ENCODE measurements at places on chromosomes 2 and 18.

DNA sequence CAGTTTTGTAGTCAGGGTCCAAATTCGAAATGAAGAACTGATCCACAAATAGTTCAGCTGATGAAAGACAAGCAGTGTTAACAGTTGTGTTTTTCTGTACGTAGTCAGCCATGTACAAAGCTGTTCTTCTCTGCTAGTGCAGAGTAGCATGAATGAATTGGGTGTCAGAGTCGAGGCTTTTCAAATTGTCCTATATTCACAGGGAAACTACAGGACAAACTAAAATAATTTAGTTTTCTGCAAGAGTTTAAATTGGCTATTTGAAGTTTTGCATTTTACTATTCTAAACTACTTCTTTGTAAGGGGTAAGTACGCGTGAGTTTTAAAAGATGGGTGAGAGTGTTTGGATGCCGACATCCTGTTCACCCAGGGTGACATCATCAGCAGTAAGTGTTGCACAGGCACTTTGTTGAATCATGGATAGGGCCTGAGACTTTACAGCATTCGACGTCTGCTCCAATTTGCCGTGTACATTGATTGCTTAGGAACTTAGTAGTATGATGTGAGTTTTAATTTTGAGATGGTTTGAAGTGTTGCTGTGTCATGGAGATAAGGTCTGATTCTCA, 147.2 kb upstream of the NFATC1 start:
- H3K27ac ChIP-seq = no peak overlapping the region
- H3K27me3 ChIP-seq = no peaks in the 10 kb centered on the region
- peaks cover 11% of the 10 kb centered on the region for H3K36me3 ChIP-seq
- no peak overlapping the region for H3K4me3 ChIP-seq
- ATAC-seq = no peak

GRCh38 chr2:177161741-177162460, 50.7 kb upstream of the HNRNPA3 start:
- no peaks in the 10 kb centered on the region for H3K36me3 ChIP-seq
- no peak for ATAC-seq
- H3K27me3 ChIP-seq = peaks cover 4% of the 10 kb centered on the region
- H3K4me1 ChIP-seq = peaks cover 12% of the 10 kb centered on the region
- no peak overlapping the region for H3K4me3 ChIP-seq

- no peak overlapping the region for H3K27ac ChIP-seq
- no peak for ATAC-seq
- no peak overlapping the region for H3K4me3 ChIP-seq
- no peaks in the 10 kb centered on the region for H3K4me1 ChIP-seq
Observed at GRCh38 chr2:19671916-19672315, 229.9 kb downstream of the TTC32 start.

DNA sequence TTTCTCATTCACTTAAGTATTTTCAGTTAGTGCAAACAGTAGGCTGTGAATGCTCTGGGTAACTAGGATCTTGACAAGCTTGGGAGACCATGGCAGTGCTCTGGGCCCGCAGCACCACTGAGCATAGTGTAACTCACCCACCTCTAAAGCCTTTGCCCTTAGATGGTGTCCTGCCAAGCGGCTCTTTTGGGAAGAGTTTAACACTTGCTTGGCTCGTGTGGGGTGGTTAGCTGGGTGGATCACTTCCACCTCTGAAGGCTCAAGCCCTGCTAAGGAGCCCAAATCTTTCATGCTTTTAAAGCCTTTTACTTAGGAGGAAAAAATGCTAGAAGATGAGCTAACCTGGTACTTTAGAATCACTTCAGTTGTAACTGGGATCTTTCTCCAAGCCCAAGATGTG, 33.9 kb downstream of the PTPN18 start:
- no peak overlapping the region for H3K27ac ChIP-seq
- no peaks in the 10 kb centered on the region for H3K27me3 ChIP-seq
- H3K4me1 ChIP-seq = peaks cover 10% of the 10 kb centered on the region
- H3K4me3 ChIP-seq = peak overlapping the region; percentile 80
- peaks cover 5% of the 10 kb centered on the region for H3K36me3 ChIP-seq
- no peak for ATAC-seq

DNA sequence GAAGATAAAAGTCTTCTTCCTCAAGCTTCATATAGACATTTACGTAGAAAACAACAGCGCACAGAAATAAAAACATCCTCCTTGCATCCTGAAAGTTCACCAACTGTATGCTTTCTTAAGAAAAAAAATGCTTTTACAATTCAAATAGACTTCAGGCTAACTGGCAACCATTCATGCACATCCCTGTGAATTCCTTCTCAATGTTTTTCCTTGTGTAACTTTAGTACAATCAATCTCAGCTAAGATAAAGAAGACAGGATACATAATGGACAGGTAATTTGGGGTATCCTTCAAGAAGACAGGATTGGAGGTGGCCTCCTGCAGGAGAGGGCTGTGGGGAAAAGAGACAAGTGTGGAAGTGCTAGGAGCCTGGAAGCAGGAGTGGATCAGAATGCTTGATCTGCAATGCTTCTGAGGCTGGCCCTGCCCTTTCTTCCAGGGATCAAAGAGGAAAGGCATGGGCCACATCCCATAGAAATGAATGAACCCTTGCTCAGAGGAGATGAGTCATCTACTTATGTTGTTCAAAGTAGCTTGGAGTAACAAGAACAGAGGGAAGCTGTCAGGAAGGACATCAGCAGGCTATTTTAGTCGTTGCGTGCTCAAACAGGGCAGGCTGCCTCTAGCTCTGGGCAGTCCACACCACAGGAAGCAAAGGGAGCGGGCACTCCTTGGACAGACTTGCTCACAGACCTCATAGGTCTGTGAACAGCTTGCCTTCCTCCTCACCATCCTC, 126.6 kb downstream of the TMEM131 start:
- no peak overlapping the region for H3K27ac ChIP-seq
- no peak for ATAC-seq
- H3K27me3 ChIP-seq = no peaks in the 10 kb centered on the region
- peaks cover 21% of the 10 kb centered on the region for H3K4me1 ChIP-seq
- H3K4me3 ChIP-seq = no peak overlapping the region

GRCh38 chr2:207504513-207505170, 25.1 kb upstream of the CREB1 start:
- H3K27ac ChIP-seq = peak overlapping the region; percentile 16
- no peaks in the 10 kb centered on the region for H3K36me3 ChIP-seq
- peaks cover 35% of the 10 kb centered on the region for H3K4me1 ChIP-seq
- H3K4me3 ChIP-seq = peak overlapping the region; percentile 72
- ATAC-seq = no peak
- H3K27me3 ChIP-seq = no peaks in the 10 kb centered on the region

DNA sequence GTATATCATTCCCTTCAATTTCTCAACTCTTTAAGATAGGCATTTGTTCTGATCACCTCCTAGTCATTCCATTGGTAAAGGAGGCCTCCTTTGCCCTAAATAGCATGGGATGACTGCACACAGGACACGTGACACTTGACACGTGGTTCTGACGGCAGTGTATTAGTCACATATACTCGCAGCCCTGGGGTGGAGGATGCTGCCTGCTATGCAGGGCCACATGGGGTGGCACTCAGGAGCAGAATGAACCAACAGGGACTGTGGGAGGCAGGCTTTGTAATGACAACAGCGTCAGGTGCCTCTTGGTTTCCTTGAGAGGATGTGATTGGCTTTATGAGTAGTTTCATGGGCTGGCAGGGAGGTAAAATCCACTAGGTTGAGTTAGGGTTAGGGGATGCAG, 9.3 kb upstream of the KCNS3 start:
- H3K27ac ChIP-seq = no peak overlapping the region
- H3K4me1 ChIP-seq = no peaks in the 10 kb centered on the region
- H3K27me3 ChIP-seq = peaks cover 19% of the 10 kb centered on the region
- H3K4me3 ChIP-seq = no peak overlapping the region
- ATAC-seq = peak; percentile 26

GRCh38 chr2:8976442-8977259, 26.8 kb downstream of the MBOAT2 start:
- no peak overlapping the region for H3K4me3 ChIP-seq
- H3K4me1 ChIP-seq = no peaks in the 10 kb centered on the region
- H3K36me3 ChIP-seq = no peaks in the 10 kb centered on the region
- no peaks in the 10 kb centered on the region for H3K27me3 ChIP-seq
- no peak overlapping the region for H3K27ac ChIP-seq

GRCh38 chr2:202335791-202336467, 40.2 kb upstream of the BMPR2 start:
- no peak overlapping the region for H3K27ac ChIP-seq
- no peak overlapping the region for H3K4me3 ChIP-seq
- no peaks in the 10 kb centered on the region for H3K27me3 ChIP-seq
- ATAC-seq = no peak

- no peak for ATAC-seq
- H3K36me3 ChIP-seq = peaks cover 15% of the 10 kb centered on the region
- H3K4me3 ChIP-seq = no peak overlapping the region
- peaks cover 6% of the 10 kb centered on the region for H3K4me1 ChIP-seq
Observed at GRCh38 chr18:78973357-78974083, 6.1 kb upstream of the SALL3 start.

DNA sequence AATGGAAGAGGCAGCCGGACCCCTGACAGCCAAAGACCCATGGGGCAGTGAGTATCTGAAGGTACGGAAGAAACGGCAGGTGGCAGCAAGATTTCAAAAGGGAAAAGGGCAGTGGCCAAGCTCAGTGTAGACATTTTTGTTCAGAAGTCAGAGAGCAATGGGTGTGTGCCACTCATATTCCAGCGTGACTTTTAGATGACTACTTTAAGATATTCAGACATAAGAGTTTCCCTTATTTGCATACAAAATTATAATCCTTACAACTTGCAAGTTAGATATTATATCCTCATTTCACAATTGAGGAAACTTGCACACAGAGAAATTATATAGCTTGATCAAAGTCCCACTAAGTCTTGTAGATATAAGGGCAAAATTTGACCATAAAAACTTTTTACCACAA, 60.7 kb upstream of the CYTIP start:
- peaks cover 19% of the 10 kb centered on the region for H3K27me3 ChIP-seq
- no peak for ATAC-seq
- H3K27ac ChIP-seq = no peak overlapping the region
- no peak overlapping the region for H3K4me3 ChIP-seq

GRCh38 chr2:208189810-208190503, at the start of gene C2orf80:
Gene C2orf80 (minus strand): TSS chr2:208190030. CDS start chr2:208186986, 3,044 bp downstream.
- H3K4me3 ChIP-seq = no peak within 1 kb of the TSS
- no peak within 1 kb of the TSS for H3K27ac ChIP-seq
- ATAC-seq = no peak

GRCh38 chr2:102698369-102699111, 63.3 kb upstream of the TMEM182 start:
- no peak for ATAC-seq
- H3K4me1 ChIP-seq = no peaks in the 10 kb centered on the region
- no peak overlapping the region for H3K27ac ChIP-seq
- H3K36me3 ChIP-seq = no peaks in the 10 kb centered on the region

GRCh38 chr2:174780191-174780840, 16.0 kb upstream of the CHRNA1 start:
- H3K27ac ChIP-seq = peak overlapping the region; percentile 73
- H3K36me3 ChIP-seq = no peaks in the 10 kb centered on the region
- no peak for ATAC-seq
- H3K4me1 ChIP-seq = peaks cover 28% of the 10 kb centered on the region
- peak overlapping the region; percentile 29 for H3K4me3 ChIP-seq
- H3K27me3 ChIP-seq = no peaks in the 10 kb centered on the region

GRCh38 chr2:240593703-240594451, 7.3 kb downstream of the CAPN10 start:
- H3K27me3 ChIP-seq = no peaks in the 10 kb centered on the region
- H3K4me3 ChIP-seq = no peak overlapping the region
- H3K36me3 ChIP-seq = peaks cover 19% of the 10 kb centered on the region

Measured in activated T-helper 17 cell treated with anti-CD3 and anti-CD28 coated beads, Interleukin-2, amount 50 U/mL, for 72 hours (primary cell).